Activated CD4-positive, alpha-beta T cell treated with anti-CD3 and anti-CD28 coated beads, Interleukin-2, amount 50 U/mL, for 16 hours (primary cell): ENCODE measurements at places on chromosomes 11 and 22.

DNA sequence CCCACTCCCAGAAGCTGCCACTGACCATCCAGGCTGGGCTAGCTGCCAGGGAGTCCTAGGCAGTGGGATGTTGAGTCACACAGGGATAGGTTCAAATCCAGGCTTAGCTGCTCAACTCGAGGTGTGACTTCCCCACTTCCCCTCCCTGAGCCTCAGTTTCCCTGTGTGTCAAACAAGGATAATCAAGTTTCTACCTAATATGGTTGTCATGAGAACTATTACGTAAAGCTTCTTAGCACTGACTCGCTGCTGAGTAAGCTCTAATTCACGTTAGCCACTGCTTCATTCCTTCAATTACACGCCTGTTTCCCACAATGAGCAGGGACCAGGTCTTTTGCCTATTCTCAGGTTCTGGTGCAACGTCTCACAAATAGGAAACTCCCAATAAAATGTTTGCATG, 67.7 kb downstream of the SEZ6L start:
- DNase-seq = no peak

DNA sequence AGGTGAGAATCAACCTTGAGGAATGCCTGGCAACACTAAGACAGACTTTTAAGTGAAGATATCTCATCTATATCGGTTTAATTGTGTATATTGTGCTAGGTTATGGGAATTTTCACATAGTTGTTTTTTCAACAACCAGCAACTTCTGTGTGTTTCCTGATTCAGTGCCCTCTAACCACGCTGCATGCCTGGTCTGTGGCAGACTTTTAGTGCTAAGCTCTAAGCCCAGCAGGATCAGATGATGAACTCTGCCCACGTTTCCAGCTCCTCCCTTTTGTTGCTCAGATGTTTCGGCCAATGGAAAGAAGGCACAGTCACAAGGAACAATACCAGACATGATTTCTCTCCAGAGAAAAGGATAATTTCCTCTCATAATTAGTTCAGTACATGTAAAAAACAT, 1.4 kb upstream of the VWA5A start:
- DNase-seq = no peak

DNA sequence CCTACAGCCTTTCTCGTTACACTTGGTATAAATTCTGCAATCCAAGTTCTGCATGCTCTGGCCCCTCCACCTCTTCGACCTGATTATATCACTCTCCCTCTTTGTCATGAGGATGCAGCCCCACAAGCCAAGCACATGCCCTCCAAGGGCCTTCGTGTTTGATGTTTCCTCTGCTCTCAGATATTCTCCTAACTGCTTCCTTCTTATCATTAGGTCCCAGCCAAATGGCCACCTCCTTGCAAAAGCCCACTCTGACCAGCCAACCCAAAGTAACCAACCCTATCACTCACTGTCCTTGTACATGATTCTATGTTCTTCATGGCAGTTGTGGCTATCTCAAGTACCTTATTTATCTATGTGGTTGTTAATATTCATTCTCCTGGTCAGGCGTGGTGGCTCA, 38.3 kb upstream of the LRRC55 start:
- DNase-seq = no peak

DNA sequence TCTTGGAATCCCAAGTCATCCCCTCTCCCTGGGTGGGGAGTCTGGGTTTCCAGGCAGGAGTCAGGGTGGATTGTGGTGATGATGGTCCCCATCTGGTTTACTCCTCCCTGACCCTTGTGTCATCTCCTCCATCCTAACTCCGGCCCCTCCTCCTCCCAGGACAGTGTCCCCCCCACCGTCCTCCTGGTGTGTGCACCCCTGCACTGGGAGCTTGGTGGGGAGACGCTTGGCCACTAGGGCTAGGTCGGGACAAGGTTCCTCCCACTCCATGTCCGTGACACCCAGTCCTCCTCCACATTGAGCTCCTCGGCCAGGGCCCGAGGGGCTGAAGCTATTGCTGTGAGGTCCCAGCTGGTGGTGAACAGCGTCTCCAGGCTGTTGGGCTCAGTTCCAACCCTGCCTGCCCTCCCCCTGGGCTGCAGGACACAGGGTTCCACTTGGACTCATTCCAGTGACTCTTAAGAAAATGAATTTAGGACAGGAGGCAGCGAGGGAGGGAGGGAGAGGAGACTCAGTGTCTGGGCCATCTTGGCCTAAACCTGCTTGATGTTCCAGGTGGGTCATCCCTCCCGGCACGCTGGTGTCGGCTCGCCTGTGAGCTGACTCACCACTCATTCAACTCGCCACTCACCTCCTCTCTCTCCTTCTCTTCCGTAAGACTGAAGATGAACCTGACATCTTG, 433.2 kb downstream of the TBC1D22A start:
- DNase-seq = no peak

DNA sequence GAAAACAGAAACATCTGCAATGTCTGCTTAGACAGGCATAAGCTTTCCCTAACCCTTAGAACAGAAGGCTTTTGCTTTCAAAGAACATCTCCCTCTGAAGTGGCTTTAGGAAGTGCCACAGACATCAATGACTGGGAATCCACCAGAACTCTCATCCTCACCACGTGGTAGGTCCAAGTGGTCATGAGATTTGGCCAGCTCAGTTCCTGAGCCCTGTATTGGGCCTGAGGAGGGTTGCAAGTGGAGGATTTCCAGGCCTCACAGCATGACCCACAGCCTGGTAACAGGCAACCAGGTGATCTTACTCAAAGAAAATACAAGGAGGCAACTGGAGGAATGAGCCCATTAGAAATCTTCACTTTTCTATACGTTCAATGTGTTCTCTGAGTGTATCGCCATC, 1.6 kb downstream of the CASP1 start:
- DNase-seq = no peak

GRCh38 chr11:12430954-12431595, 53.7 kb downstream of the PARVA start:
- no peak for DNase-seq

DNA sequence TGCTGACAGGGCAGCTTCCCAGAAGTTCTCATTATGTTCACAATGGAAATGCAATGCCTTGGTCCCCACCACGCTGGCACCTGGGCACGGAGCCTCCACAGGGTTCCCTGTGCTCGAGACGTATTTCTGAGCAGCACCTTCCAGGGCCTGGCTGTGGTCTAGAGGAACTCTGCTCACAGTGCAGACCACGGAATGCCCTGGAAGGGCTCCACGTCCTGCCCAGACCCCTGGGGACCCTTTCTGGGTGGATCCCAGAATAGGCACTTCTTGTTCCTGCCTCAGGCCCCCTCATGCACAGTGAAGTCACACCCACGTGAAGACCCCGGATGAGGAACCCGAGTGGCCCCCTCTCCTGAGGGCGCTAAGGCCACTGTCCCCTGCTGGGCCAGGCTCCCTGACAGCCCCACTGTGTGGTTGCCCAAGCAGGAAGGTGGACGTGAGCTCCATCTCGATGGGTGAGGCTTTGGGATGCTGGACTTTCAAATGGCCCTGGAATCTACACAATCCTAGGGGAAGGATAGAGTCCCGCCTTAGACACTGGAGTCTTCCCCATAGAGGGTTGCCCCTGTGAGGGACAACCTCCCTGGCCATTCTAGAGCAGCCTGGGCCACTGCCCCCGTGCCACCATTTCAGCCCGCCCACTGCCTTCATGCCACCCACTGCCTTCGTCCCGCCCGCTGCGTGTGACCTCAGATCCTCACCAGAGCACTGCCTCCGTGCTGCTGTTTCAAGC, 1106.8 kb downstream of the BRD1 start:
- DNase-seq = no peak

DNA sequence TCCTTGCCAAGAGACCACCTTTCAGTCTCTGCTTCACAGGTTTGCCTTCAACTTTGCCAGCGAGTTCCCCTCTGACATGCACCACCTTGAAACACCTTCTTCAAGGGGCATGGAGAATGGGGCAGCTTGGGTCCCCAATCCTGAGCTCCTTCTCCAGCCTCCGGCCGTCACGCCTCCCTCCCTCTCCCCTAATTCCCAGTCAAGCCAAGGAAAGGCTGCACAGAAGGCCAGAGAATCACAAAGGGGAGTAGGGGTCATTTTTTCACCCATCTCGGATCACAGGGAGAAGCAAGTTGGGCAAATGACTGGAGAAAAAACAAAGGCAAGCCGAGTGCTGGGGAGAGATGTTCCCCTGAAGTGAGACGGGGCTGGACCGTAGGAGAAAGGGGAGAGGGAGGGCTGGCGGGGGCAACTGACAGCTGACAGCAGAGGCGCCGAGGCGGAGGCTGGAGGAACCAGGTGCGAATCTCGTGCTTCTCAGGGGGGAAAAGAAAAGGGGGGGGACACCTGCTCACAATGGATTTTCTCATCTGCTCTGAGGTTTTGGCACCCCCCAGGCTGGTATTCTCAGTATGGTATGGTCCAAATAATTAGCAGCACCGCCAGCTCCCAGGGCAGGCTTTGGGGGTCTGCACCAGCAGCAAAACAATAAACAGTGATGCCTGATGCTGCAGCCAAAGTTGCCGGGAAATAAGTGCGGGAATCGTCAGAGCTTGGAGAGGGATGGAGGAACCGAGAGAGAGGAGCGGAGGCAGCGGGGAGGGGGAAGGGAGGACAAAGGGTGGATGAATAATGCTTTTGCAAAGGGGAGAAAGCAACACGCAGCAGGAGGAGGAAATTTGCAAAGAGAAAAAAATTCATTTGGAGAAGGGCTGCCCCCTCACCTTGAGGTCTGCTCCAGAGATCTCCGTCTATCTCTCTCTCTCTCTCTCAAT, 644 bp downstream of the YPEL4 start:
- DNase-seq = no peak

- DNase-seq = no peak
These were observed 531.1 kb downstream of the TBC1D22A start for GRCh38 chr22:47293368-47294221.

- no peak for DNase-seq
These were observed 44.9 kb upstream of the ARFGAP3 start for GRCh38 chr22:42901790-42902508.

- DNase-seq = no peak
These were observed 2.7 kb upstream of the ARHGAP42 start for GRCh38 chr11:100684101-100685065.

- DNase-seq = no peak
These were observed 9.0 kb upstream of the RDX start for GRCh38 chr11:110305169-110306018.

- DNase-seq = no peak
These were observed 2.7 kb upstream of the VPS37C start for GRCh38 chr11:61163714-61164605.

GRCh38 chr22:37331856-37332536, 49.7 kb downstream of the CYTH4 start:
- DNase-seq = no peak

DNA sequence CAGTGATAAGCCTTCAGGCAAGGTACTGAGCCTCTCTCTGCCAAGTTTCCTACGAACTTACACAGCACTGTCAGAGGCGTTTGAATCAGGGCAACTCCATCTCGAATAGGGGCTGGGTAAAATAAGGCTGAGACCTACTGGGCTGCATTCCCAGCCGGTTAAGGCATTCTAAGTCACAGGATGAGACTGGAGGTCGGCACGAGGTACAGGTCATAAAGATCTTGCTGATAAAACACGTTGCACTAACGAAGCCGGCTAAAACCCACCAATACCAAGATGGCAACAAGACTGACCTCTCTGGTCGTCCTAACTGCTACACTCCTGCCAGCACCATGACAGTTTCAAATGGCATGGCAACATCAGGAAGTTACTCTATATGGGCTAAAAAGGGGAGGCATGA, 20.4 kb upstream of the POGLUT3 start:
- DNase-seq = no peak

DNA sequence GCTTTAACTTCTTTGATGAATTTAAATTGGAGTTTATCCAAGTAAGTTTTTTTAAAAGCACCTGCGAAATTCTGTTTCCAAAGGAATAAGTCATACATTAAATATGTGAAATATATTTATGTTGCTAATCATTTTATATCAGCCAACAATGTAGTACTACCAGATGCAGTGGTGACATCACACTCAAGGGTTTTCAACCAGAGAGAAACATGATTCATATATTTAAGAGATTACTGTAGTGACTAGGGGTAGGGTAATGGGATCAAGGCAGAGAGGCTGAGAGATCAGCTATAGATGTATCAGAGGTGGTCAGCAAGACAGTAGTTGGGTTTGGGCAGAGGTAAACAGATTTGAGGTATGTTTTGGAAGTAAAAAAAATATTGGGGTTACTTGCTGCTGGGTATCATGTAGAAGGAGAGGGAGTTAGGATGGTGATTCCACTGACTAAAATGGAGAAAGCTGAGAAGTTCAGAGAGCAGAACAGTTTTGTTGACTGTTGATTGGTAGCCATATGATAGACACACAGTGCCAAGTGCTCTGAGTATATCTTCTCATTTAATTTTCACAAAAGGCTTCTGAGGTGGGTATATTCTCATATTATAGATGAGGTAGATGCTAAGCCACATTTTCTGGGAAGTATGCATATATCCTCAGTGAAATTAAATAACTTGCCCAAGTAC, 39.4 kb downstream of the CEP57 start:
- peak; percentile 18 for DNase-seq

DNA sequence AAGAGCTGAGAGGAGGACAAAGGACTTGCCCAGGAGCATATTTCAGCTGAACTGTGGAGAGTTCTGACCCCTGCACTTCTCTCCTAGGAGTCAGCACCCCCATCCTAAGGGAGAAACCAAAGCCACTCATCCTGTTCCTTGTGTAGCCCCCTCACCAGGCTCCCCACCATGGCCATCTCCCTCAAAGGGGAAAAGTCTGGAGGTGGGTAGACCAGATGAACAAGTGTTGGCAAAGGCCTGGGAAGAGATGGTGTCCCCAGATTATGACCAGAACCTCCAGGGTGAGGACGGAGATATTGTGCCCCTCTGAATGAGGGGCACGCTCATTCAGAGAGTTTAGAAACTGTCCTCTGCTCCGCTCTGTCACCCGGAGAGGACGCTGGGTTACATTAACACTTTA, 880.0 kb downstream of the BRD1 start:
- no peak for DNase-seq

DNA sequence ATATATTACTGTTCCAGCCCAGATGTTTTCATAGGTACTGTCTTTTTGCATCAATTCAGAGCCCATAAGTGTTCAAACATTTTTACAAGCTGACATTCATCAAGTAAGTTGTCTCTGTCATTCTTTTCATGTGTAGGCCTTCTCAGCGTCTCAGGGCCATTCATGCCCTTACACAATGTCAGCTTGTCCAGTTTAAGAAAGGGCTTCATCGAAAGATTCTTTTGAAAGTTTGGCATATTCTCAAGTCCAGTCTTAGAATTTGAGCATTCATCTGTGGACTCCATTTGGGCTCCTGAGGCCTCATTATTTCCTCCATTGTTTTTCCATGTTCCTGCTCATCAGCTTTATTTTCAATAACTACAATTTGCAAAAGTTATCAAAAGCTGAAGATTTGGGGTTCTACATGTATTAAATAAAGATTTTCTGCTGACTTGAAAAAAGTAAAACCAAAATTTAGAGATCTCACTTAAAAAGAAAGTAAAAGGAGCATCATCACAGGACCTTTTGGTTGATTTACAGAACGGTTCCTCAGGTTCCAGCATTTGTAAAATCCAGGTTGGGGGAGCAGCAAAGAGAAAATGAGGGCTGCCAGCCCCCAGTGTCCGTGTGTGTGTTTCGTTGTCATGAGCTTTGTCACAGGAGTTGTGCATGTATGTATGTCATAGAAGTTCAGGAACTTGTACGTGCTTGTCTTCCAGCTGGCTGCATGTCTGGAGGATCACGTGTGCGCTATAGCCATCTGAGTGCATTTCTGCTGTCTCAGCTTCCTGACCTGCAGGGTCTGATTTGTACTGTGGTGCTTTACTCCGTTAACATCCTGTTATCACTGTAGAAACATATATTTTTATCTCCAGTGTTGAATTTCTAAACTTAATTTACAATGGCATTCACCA, 15.6 kb downstream of the MOV10L1 start:
- DNase-seq = peak; percentile 53
